Activated naive CD4-positive, alpha-beta T cell (primary cell): ENCODE measurements at places on chromosomes 6 and 20.

GRCh38 chr6:46254331-46254730 is 83.6 kb upstream of the ENPP5 start:
- no peak for DNase-seq

DNA sequence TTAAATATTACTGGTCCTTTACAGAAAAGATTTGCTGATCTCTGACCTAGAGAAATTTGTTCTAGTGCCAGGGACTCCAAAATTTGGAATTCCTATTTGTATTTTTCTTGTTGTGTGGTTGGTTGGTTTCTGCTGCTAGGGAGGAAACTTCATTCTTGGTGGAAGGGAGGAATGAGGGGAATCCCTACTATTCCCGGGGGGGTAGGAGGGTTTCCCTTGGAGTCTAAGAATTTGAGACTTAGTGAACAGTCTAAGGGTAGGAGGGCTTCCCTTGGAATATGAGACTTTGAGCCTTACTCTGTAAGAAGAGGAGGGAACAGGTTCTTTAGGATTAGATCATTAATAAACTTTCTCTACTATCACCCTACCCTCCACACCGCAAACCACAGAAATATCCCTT is 67.1 kb upstream of the ADGRF1 start:
- no peak for DNase-seq

GRCh38 chr20:59804871-59805665 is 128.4 kb downstream of the SYCP2 start:
- DNase-seq: no peak

DNA sequence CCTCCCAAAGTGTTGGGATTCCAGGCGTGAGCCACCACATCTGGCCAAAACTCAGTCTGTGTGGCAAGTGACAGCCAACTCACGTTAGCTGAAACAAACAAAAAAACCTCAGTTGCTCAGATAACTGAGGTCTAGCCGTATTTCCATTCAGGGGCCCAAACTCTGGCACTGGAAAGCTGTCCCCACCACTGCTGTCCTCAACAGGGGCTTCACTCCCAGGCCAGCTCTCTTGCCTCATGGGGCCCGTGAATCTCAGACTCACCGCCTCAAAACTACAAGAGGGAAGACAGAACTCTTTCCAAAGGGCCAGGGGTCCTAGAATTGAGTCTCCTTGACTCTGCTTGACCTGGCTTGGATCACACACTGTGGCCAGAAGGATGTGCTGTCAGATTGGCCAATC is 7.4 kb downstream of the TTPAL start:
- no peak for DNase-seq

GRCh38 chr6:100230953-100231316 is 233.8 kb downstream of the SIM1 start:
- no peak for DNase-seq
